Skin of body (tissue), 3 donors: ENCODE measurements at places on chromosomes 5 and 9. TPM values are rescaled to one million over a fixed set of nuclear protein-coding genes. Genes with fewer than 3 reads are reported as not detected.
A peak's percentile ranks its signal among the peaks of the same experiment; 100 is the strongest.

The C5orf34 gene
- total RNA-seq: 5.1 TPM

The SLC6A7 gene
- total RNA-seq: not detected

DNA sequence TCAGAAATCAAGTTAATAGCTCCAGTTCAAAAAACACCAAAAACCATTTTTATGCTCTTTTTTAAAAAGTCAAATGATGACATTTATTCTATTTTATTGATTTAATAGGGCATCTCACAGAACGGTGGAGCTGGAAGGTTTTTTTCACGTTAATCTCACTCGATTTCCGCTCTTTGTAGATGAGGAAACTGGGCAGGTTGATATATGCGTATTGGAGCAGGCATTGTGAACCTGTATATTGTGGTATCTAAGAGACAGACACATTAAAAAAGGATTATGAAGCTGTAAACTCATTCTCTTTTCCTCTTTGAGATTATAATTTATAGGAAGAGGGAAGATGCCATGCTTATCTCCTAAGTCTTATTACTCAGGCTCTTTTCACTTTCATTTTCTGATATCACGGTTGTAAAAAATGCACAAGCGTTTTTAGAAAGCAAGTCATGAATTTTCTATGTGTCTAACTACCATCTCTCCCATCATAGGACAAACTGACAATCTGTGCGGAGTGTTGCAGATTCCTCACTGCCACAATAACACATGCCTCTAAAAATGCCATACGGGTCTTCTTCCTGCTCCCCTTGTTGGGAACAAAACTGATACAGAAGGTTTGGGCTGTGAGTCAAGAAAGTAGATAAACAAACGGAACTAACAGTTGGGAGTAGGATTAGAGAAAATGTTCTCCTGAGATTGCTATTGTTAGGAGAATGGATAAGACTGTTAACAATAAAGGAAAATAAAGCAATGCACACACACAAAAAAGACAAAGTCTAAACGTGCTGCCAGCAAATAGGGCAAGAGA is 1997.7 kb downstream of the MAT2B start:
- DNase-seq: no peak

The PIP5KL1 gene
- 1.2 TPM for total RNA-seq

DNA sequence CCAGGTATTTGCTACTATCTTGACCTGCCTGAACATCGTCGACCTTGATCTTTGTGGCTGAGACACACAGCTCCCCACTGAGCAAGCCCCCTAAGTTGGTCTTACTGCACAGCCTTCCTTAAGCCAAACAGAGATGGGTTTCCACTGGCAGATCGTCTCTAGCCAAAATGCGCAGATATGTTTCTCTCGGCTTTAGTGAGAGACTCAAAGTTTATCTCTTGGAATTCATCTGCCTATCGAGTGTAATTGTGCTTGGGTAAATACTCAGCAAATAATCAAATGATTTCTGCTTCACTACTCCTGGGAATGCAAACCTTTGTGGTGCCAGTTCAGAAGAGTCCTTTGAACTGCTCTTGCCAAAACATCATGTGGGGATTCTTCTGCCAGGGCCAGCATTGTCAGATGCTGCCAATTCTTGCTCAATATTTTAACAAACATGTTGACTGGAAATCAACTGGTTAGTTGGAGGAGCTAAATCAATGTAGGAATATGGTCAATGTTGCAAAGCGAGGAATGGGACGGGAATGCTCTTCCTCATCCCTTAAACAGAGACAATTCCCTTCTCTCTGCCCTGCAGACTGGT is 141.2 kb upstream of the SLC28A3 start:
- DNase-seq: no peak

GRCh38 chr5:106171708-106172107 is 1499.0 kb downstream of the EFNA5 start:
- DNase-seq: no peak

DNA sequence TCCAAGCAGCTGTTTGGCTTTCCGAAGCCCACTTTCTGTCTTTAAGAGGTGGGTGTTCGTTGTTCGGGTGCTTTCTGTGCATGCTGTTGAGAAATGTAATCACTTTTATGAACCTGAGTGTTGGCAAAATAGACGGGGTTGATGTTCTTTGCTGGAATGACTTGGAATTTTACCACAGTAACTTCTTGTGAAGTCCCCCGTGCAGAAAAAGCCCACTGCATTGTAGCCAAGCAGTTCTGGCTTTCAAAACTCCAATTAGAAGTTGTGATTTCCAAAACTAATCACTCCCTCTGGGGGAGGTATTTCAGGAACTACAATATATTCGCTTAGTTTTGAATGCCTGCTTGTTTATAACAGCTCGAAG is 111.1 kb downstream of the PAM start:
- DNase-seq: peak; percentile 44

The CDC20B gene
- not detected for total RNA-seq

- DNase-seq: no peak
Observed at GRCh38 chr5:74865804-74866595, at the start of gene FAM169A. Gene FAM169A (minus strand): TSS chr5:74866387. CDS start chr5:74841676, 24,711 bp downstream.

GRCh38 chr5:171961117-171961516 is 45.3 kb downstream of the FBXW11 start:
- DNase-seq: no peak

- DNase-seq: no peak
Observed at GRCh38 chr5:42872865-42873264, 61.2 kb upstream of the SELENOP start.

- DNase-seq: no peak
Observed at GRCh38 chr5:106376522-106376921, 1294.2 kb downstream of the EFNA5 start.

The PCDHGB1 gene
- 2.6 TPM for total RNA-seq

The CDH12 gene
- 4.8 TPM for total RNA-seq
